Endothelial cell of umbilical vein (primary cell): ENCODE measurements at places on chromosomes 5 and 9. TPM values are rescaled to one million over a fixed set of nuclear protein-coding genes. Genes with fewer than 3 reads are reported as not detected.

Gene CARD9
- 0.16 and 0.71 TPM in 2 replicates for total RNA-seq

Gene SPTLC1
- total RNA-seq: 64.6 and 68.5 TPM in 2 replicates

Gene GRM6
- total RNA-seq: not detected in 2 replicates

Gene WDR55
- 24.0 and 25.3 TPM in 2 replicates for total RNA-seq

Gene TLE1
- 58.2 and 60.8 TPM in 2 replicates for total RNA-seq

Gene RASEF
- total RNA-seq: 0.05 and 0.11 TPM in 2 replicates

Gene GALNT12
- total RNA-seq: 0.42 and 0.44 TPM in 2 replicates

Gene DNAH5
- 0.35 and 1.7 TPM in 2 replicates for total RNA-seq

Gene GDA
- total RNA-seq: not detected in 2 replicates

Gene GLRA1
- not detected in 2 replicates for total RNA-seq

Gene LRRC19
- total RNA-seq: not detected in 2 replicates

Gene CER1
- total RNA-seq: not detected in 2 replicates

Gene FAM163B
- total RNA-seq: not detected in 2 replicates

Gene PCAT7
- total RNA-seq: not detected in 2 replicates

Gene CCNJL
- total RNA-seq: 17.4 and 20.0 TPM in 2 replicates

Gene RNF183
- not detected in 2 replicates for total RNA-seq

Gene POU5F2
- total RNA-seq: 1.2 TPM in 2 replicates

Gene HTR1A
- not detected in 2 replicates for total RNA-seq

Gene EXD3
- 26.6 and 30.3 TPM in 2 replicates for total RNA-seq

Gene IL9
- not detected in 2 replicates for total RNA-seq

Gene ACTBL2
- total RNA-seq: not detected in 2 replicates

Gene TMOD1
- total RNA-seq: 0.74 and 1.4 TPM in 2 replicates

Gene CDK9
- 124 and 128 TPM in 2 replicates for total RNA-seq

Gene PCDHB15
- 0.55 and 0.69 TPM in 2 replicates for total RNA-seq

Gene KIF12
- total RNA-seq: 0.51 and 0.97 TPM in 2 replicates

Gene SAPCD2
- total RNA-seq: 24.3 and 27.8 TPM in 2 replicates

Gene FAM219A
- total RNA-seq: 35.7 and 39.5 TPM in 2 replicates

Gene CLIC3
- total RNA-seq: not detected in 2 replicates

Gene INSL4
- not detected in 2 replicates for total RNA-seq

Gene HSPA4
- 157 and 161 TPM in 2 replicates for total RNA-seq

Gene PAPPA
- total RNA-seq: 0.12 and 0.13 TPM in 2 replicates
